ENCODE measurements at places on chromosomes 1 and 21.

- DNase-seq: no peak
These were observed 191.9 kb upstream of the DMRTA2 start for GRCh38 chr1:50615036-50615750.

- DNase-seq: no peak
These were observed 27.7 kb upstream of the NGF start for GRCh38 chr1:115365738-115366137.

GRCh38 chr21:44763050-44763378 is 38.6 kb downstream of the UBE2G2 start:
- no peak for DNase-seq

DNA sequence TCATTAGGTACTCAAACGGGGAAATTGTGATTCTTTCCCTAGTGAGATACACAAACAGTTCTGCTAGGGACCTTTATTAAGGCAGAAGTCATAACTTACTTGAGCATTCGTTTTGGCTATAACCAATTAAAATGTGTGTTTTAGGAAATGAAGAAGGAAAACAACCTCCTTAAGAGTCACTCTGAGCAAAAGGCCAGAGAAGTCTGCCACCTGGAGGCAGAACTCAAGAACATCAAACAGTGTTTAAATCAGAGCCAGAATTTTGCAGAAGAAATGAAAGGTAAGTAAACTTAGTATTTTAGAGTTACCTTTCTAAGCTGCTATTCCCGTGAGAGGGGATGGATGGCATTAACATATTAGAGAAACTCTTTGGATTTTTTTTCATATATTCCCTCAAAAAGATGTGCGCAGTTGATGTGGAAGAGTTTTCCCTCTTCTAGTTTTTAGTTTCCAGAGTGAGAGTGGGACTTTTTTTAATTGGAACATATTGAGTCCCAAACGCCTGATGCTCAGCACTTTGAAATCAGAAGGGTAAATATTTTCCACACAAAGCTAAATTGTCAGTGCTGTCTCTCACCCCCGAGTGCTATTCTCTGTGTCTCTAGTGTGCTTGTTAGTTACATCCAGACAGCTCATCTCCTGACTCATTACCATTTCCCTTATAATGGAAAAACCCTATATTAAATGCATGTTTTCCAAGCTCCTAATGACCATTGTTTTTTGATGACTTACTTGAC is 34.9 kb downstream of the CENPF start:
- peak; percentile 21 for DNase-seq

DNA sequence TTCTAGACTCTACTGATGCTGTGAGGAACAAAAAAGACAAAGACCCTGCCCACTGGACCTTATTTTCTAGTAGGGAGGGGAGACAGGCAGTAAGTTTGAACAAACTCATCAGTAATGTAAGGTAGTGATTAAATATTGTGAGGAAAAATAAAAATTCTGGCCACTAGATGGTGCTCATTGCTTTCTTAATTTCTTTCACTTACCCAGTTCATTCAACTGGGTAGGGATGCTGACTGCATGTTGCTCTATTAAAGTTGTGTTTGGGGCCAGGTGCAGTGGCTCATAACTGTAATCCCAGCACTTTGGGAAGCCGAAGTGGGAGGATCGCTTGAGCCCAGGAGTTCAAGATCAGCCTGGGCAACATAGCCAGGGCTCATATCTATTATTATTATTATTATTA is 6.3 kb upstream of the KYAT3 start:
- DNase-seq: no peak
